T-helper 1 cell (primary cell): ENCODE measurements at places on chromosomes 5 and 9.
A peak's percentile ranks its signal among the peaks of the same experiment; 100 is the strongest.

DNA sequence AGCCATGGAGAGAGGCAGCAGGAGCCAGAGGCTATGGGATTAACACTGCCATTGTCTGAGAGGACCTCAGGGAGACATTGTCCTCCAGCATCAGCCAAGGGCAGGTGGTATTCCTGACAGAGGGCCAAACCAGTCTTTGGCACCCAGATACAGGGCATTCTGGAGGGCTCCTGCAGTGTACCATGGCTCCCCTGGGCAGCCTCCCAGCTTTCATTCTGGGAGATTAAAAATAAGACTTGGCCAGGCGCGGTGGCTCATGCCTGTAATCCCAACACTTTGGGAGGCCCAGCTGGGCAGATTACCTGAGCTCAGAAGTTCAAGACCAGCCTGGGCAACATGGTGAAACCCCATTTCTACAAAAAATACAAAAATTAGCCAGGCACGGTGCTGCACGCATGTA, 4.2 kb downstream of the MTAP start:
- DNase-seq = no peak

- DNase-seq = no peak
Observed at GRCh38 chr5:181242031-181242451, 1.7 kb downstream of the RACK1 start.

GRCh38 chr9:3719286-3719685, 193.5 kb upstream of the RFX3 start:
- no peak for DNase-seq

- DNase-seq = no peak
Observed at GRCh38 chr9:119559056-119559455, 189.8 kb upstream of the BRINP1 start.

DNA sequence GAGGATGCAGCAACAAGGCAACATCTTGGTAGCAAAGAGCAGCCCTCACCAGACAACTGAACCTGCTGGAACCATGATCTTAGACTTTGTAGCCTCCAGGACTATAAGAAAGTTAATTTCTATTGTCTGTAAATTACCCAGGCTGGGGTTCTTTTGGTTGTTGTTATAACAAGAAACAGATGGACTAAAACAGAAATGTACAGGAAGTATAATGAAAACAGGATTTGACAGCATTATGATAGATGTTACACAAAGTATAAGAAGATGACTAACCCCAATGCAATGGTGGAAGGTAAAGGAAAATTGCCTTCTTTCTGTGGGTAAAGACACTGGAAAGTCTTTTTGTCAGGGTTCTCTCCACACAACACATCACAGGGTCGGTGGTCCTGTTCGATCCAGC, 204.2 kb downstream of the SGCD start:
- DNase-seq = no peak

DNA sequence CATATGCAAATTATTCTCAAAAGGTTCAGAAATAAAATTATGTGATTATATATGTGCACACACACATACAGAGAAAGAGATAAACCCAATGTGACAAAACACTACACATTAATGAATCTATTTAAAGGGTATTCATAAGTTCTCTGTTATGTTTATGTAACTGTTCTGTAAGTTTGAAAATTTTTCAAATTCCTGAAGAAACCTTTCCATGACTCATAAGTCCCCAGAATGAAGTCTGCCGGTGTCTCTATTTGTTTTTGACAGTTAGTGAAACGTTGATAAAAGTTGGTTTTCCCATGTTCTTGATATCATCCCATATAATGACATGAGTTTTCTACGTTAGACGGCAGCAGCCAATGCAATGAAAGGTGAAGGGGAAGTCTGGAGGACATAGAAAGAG, 199.5 kb upstream of the PUM3 start:
- DNase-seq = no peak

DNA sequence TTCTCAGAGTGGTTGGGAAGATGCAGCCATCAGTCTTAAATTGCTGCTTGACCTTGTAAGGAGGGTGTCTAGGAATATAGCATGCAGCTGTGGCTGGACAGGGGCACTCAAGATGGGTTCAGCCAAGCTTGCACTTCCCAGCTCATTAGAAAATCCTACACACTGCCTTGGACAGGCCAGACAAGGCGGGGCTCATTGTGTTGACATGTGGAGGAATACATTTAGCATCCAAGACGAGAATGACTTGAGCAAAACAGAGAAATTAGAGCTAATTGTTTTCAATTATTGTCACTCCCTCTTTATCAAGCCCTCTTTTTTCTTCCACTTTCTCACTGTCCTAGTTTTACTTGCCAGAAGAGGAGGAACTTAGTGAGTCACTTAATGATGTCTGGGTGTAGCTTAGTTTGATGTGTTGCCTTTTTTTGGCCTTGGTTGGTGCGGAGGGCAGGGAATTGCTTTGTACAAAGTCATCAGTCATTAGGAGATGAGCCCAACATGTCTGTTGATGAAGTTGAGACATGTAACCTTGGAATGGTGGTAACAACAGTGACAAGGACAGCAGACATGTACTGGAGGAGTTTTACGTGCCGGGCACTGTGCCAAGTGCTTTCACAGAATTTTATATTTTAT, 1219.3 kb upstream of the WWC1 start:
- no peak for DNase-seq

- DNase-seq = peak; percentile 31
Observed at GRCh38 chr9:120490888-120491595, 88.9 kb downstream of the CDK5RAP2 start.

DNA sequence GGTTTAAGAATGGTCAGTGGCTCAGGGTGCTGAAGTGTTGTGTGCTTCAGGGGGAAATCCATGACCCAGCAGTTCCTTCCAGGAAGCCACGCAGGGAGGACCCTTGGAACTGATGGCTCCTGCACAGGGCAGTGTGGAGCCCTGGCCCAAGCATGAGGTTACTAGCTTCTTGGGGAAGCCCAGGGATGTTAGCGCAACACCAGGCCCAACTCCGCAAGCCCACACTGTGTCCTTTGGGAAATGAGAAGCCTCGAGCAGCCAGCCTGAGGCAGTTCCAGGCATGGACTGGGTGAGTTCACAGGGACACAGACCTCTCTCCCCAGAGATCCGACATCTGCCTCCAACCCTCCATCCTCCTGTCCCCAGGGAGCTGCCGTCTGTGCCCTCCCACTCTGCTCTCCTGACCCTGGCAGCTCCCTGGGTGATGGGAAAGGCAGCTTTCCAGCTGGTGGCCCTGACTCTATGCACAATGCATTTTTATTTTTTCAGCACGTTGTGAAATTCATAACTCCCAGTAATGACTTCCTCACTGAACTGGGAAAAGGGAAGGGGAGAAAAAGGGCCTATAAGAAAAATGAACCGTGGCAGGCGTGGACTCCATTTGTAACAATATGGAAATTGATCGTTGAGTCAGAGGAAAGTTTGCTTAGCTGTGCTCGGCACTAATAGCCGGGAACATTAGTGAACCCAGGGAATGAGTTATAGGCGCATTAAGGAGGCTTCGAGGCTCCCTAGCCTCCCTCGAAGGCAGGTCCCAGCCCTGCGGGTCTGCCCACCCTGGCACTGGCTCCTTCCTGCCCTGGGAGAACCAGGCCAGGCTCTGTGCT, 34.1 kb downstream of the LMX1B start:
- DNase-seq = no peak

DNA sequence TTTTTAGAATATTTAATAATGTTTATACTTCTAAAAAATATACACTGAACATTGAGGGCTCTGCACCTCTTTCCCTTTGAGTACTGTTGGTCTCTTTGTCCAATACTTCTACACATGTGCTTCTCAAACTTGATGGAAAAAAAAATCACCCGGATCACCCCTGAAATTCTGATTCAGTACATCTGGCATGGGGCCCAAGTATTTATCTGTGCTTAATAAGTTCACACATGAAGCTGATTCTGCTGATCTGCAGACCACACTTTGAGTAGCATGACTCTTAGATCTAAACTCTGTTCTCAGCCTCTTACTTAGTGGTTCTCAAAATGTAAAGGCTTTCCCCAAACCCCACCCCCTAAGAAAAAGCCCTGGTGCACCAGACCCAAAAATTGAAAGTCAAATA, 12.0 kb downstream of the RUSC2 start:
- no peak for DNase-seq

- no peak for DNase-seq
Observed at GRCh38 chr5:71782393-71782770, 63.3 kb downstream of the CARTPT start.

GRCh38 chr5:83177803-83178202, 100.5 kb downstream of the XRCC4 start:
- DNase-seq = no peak

GRCh38 chr5:58505502-58505901, 14.3 kb downstream of the GAPT start:
- no peak for DNase-seq

GRCh38 chr5:150778088-150778516, 455 bp upstream of the SMIM3 start:
- no peak for DNase-seq

GRCh38 chr5:35821513-35821912, 35.2 kb upstream of the IL7R start:
- no peak for DNase-seq

DNA sequence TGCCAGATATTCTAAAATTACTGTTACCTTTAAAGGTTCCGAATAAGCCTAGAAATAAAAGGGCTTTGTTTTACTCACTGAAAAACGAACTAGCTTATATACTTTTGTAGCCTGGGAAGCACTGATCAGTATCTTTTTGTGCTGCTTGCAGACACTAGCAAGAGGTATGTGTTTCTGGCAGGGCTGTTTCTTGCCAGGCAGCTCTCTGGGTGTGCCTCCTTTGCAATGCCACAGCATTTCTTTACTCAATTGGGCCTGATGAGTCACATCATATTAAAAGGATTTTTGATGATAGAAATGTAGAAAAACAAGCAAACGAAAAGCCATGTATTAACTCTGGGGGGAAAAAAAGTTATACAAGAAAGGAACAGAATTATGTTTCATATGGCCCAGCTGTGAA, 35.6 kb downstream of the CD180 start:
- DNase-seq = peak; percentile 22

DNA sequence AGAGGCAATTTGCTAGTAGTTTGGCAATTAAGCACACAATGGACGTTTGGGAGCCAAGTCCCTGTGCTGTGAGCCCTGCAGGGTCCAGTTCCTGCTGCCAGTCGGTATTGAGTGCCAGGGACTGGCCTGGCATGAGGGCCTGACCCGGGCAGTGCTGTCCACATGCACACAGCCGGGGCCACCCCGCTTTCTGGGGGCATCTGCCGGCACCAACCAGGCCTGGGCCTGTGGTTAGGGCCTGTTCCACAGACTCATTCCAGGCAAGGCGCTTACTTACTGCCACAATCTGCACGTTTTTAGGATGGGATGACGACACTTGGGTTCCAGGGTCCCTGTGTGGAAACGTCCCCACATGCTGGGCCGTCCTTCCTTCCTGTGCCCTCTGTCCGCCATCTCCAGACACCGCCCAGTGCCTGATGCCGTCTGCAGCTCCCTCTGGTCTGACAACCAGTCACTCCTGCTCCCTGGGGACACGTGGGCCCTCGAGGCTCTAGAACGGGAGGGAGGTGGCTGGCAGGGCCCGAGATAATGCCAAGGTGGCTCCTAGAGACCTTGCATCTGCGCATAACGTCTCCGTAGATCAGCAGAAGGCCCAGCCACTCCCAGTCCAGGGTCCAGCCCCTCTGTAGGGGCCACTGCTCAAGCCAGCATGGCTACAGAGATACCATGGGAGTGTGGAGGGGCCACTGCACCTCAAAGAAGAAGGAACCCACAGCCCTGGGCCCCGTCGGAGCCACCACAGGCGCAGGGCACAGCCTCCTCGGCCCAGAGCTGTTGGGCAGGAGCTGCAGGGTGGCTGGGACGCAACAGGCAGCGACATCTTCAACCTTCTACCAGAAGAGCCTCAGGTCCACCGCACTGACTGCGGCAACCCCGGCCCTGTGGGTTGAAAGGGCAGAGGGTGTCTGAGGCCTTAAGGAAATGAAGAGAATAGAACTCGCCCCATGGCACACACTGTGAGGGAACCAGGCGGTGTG, 24.7 kb downstream of the SLC9A3 start:
- no peak for DNase-seq

GRCh38 chr5:1134478-1134877, 22.6 kb upstream of the SLC12A7 start:
- no peak for DNase-seq

DNA sequence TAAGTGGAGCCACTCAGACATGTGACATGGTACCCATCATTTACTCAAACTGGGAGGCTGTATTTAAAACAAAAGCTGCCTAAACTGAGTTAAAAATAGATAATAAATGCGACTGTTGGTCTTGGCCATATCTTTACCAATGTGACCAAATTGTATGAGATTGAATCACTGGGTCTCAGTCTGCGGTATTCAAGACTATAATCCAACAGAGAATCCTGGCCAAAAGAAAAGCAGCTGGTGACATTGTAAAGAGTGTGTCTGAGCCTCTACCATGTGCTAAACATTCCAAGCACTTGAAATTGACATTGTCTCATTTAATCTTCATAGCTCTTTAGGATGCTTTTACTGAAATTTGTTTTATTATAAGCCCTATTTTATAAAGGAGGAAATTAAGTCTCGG, 282.6 kb downstream of the ZNF608 start:
- DNase-seq = no peak

DNA sequence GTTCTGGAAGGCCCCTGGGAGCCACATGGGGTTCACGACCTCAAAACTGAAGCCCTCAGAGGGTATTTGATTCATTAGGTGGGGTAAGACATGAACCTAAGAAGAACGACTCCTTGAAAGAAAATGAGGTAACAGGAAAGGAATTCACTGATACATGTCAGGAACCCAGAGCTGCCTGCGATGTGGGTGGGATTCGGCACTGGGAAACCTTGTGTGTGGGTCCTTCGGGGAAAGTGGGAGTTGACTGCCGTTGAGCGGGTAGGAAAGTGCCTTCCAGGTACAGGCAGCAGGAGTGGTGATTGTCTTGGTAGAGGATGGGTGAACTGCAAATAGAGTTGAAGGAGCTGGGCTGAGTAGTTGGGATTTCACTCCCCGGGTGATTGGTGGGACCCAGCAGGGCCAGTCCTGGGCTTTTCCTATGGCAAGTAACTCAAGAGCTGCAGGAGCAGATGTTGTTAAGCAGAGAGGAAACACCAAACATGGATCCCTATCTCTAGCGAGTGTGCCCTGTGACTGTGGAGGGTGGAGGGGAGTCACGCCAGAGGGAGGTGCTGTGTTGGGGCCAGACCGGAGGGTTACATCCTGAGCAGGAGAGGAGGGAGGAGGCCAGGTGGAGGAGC, 30.8 kb downstream of the ANKRD33B start:
- no peak for DNase-seq

GRCh38 chr5:8912106-8912505, 633.8 kb downstream of the SEMA5A start:
- DNase-seq = no peak

DNA sequence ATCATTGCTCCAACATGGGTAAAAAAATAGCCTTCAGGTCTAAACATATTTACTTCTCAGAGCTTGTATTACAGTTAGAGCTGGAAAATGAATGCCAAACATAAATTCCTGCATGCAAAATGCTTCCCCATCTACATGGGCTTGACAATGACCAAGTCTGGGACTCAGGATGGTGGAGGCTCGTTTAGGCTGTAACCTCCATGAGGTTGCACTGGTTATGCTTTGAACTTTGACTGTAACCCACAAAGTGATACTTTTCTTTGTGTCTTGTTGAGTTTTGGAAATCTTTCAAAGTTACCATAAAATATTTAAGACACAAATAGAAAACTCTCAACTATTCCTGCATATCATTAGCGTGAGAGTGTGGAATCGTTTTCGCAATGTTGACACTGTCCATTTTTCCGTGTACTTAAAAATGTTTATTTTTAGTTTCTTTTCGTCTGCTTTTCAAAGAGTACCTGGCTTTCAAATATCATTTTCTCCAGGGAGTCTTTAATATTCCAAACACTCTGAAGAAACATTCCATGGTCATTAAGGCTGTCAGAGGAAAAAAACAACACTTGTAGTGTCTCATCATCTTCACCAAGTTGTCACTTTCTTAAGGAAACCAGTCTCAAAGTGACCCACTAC, 487.8 kb downstream of the ENC1 start:
- no peak for DNase-seq
